Ureter (tissue), 1 donor: ENCODE measurements at places on chromosomes 2 and 18. TPM values are rescaled to one million over a fixed set of nuclear protein-coding genes. Genes with fewer than 3 reads are reported as not detected.

Gene TLK1
- total RNA-seq = 69.6 TPM

Gene TRPM8
- total RNA-seq = not detected

Gene DSG2
- total RNA-seq = 93.1 TPM

Gene CACNB4
- 3.3 TPM for total RNA-seq

Gene RGPD6
- total RNA-seq = 53.0 TPM

Gene NOSTRIN
- total RNA-seq = 31.4 TPM

Gene DUSP11
- 25.7 TPM for total RNA-seq

DNA sequence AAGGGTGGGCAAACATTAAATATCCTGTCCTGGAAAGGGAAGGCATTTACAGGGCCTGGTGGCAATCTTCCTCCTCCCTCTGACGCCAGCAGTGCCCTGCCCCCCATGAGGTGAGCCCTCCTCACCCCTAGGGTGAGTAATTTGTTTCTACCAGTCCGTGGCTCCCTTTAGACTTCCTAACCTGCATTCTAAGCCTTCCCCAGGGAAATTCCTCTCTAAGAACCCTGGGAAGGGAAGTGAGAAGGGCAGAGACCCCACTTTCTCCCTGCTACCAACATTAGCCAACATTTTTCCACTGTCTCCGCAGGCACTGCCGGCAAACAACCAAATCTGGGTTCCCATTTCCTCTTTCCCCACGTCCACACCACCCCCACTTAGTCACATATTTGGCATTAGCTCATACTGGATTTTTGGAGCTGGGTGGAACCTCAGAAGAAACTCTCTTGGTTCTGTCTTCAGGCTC is 69.3 kb downstream of the NRP2 start:
- no peak for DNase-seq

GRCh38 chr2:139622691-139623090 is 842.5 kb upstream of the NXPH2 start:
- DNase-seq = no peak

DNA sequence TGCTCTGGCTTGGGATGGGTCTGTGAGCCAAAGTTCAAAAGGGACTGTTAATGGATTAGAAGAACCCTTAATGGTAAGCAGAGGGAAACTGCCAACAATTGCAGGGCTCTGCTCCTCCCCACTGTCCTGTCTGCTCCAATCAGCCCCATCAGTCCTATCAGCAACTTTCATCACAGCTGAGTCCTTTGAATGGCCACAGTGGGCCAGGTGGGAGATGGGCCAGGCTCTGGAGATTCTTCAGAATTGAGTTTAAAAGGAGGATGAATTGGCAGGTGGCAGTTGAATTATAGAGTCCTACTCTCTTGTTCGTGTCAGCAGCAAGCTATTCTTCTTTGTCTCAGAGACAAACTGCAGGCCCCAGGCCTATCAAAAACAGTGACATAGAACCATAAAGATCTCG is 573.9 kb downstream of the EPHA4 start:
- no peak for DNase-seq

DNA sequence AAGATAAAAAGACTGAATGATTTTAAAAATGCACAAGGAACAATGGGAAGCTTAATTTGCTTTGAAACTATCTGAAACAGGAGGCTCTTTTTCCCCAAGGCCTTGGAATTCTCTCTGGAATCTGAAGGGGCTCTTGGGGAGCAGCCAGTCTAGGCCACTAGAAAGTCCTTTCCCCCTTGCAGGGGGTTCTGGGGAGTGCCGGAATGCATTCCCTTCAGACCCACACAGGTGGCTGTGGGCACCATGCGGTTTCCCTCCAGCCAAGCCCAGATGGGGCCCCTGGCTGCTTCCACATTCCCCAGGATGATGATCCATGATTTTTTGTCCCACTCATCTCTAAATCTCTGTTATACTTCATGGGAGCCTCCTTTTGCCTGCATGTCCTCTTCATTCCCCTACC is 10.7 kb downstream of the GPR45 start:
- no peak for DNase-seq

DNA sequence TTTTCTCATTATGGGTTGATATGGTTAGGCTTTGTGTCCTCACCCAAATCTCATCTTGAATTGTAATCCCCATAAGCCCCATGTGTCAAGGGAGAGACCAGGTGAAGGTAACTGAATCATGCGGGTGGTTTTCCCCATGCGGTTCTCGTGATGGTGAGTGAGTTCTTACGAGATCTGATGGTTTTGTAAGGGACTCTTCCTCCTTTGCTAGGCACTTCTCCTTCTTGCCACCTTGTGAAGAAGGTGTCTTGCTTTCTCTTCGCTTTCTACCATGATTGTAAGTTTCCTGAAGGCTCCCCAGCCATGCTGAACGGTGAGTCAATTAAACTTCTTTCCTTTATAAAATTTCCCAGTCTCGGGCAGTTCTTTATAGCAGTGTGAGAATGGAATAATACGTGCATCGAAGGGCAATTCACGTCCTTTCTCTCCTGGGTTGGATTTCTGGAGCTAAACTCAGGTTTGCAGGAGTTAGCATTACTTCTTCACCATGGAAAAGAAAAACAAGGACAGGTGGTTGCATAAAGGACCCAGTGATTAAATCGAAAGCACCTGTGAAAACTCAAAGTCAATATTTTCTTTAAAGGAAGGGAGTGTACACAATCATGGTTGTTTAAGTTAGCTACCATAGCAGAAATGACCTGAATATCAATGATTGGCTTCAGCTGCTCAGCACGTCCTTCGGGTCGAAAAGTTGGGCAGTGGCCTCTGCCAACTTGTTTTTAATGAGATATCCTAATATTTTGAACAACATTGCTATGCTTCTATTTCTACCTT is 54.1 kb downstream of the CDC42EP3 start:
- no peak for DNase-seq

DNA sequence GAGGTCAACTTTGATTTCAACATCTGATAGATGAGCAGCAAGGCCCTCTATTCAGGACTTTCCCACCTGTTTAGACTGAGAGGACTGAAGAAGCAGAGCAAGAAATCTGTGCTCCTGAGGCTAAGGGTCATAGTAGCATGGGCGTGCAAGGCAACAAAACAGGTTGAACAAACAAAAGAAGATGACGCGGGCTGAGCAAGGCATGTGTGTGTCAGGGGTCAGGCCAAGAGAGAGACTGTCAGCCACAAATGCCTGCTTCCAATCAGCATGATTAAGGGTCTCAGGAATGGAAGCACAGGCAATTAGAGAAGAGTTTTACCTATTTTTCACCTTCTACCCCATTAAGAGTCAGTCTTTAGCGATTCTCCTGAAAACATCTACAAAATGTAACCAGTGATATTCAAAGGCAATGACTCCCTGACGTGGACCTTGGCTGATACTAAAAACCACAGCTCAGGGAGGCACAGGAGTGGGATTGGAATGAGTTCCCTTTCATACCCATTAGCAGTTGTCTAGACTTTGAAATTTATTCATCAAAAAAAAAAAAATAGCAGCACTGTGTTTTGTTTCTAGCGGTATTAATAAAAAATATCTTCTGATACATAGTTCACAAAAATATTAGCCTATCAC is 81.9 kb downstream of the DYNAP start:
- DNase-seq = no peak

GRCh38 chr2:34828481-34828880 is 1229.4 kb upstream of the FAM98A start:
- DNase-seq = no peak

DNA sequence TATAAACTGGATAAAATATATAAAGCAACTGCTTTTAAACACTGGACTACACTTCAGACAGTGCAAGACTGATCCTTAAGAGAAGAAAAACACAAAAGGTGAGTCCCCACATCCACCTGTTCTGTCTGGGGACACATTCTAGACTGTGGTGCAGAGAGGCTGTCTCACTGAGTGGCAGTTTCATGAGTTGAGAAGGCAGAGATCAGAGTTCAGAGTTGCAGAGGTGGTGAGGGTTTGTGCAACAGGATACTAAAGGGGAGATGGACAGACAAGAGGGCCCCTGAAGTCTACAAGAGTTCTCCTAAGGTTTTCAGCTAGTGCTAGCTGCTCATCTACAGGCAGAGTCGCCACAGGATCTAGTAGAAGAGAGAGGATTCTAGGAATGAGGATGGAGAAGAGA is 68.0 kb downstream of the METTL8 start:
- no peak for DNase-seq

DNA sequence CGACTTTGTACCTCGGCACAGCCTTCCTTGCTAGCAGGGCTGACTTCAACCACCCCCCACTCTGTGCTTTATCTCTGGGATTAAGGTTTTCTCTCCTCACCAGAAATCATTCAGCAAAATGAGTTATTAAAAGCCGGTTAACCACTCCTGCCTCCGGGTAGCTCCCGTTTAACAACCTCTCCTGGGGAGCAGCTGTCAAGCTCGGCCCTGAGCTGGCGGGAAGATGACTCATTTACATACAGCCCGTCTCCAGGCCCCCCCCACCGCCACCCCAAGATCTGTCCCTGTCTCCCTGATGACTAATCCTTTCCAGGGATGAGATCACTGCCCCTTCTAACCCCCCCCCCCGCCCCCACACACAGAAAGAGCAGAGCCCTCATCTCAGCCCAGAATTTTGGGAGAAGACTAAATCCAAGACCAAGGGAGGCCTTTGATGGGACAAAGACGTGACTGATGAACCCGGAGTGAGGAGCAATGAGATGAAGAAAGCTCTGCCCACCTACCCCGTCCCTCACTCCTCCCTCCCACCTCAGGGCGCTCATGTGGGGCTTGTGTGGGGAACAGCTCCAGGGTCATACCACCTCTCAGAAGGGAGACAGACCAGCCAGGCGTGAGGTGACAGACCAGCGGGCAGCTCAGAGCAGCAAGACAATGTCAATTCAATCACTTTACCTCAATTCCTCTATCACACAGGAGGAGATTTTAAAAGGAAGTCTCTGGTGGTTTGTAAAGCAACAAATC is 131.4 kb downstream of the MSH2 start:
- DNase-seq = no peak

- no peak for DNase-seq
Measured at GRCh38 chr2:172783165-172783898, 47.7 kb downstream of the RAPGEF4 start.
